ENCODE measurements at places on chromosomes 13 and 19. TPM values are rescaled to one million over a fixed set of nuclear protein-coding genes. Genes with fewer than 3 reads are reported as not detected.

- no peak for DNase-seq
These were observed 1434.7 kb upstream of the PCDH20 start for GRCh38 chr13:62850331-62850730.

DNA sequence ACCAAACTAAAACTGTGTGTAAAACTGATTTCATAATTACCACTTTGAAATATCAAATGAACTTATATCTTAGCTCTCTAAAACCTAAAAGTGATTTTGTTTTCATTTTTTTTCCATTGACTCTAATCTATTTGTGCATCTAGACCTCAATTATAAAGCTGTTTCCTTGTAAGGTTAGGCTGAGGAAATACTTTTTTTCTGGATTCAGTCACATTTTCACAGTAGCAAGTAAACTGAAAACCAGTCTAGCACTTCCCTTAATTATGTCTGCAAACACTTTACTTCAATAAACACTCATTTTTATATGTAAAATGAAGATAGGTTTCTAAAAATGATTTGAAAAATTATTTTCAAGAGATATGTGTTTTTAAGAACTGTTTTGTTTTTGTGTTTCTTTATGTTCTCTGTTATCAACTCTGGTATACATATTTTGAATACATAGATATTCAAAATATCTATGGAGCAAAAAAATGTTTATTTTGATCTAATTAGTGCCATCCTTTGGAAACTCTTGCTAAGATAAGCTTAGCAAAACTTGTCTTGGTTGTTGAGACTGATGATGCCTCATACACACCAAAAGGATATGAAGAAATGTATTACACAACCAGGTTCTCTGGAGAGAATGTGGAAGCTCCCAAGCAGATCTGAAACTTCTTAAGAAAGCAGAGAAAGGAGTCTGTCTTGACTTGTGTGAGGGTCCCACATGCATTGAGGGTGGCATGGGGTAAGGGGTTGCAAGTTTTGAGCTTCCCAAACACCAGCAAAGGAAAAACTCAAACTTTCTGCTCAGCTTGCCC is 1887.4 kb downstream of the PCDH9 start:
- no peak for DNase-seq

- DNase-seq = no peak
These were observed 14.1 kb downstream of the SMAD9 start for GRCh38 chr13:36905944-36906343.

- no peak for DNase-seq
These were observed 187.6 kb downstream of the TUBA3C start for GRCh38 chr13:18993884-18994660.

- DNase-seq = no peak
These were observed 12.5 kb downstream of the FAM124A start for GRCh38 chr13:51234676-51235075.

- peak; percentile 80 for DNase-seq
These were observed 3.9 kb upstream of the IL12RB1 start for GRCh38 chr19:18090545-18091216.

- DNase-seq = no peak
These were observed 18.4 kb downstream of the LTBP4 start for GRCh38 chr19:40619333-40620160.

Gene PEAK3
- total RNA-seq = 0.19 TPM

Gene DIAPH3
- total RNA-seq = 0.38 TPM

Gene PNMA8B
- 0.75 TPM for total RNA-seq

Data from cardiac septum (tissue), 1 donor.